ENCODE measurements at places on chromosomes 2 and 18. TPM values are rescaled to one million over a fixed set of nuclear protein-coding genes. Genes with fewer than 3 reads are reported as not detected.

Gene ACP1
- total RNA-seq, result 89.2 TPM

DNA sequence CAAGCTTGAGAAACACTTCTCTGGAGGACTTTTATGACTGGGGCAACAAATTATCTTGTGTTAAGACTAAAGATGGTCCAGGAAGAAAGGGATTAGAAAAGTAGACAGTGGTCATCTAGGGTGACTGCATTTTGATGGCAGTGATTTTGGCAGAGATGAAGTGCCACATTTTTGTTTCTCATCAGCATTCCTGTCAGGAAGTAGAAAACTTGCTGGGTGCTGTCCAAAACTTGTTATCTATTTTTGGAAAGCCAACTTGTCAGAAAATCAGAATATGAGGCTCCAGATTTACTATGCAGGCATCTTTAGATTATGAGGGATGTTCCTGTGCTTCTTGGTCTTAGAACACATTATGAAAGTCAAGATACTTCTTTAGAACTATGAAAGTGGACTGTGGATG, 29.0 kb upstream of the CALCRL start:
- no peak for DNase-seq

Gene MEP1B
- not detected for total RNA-seq

DNA sequence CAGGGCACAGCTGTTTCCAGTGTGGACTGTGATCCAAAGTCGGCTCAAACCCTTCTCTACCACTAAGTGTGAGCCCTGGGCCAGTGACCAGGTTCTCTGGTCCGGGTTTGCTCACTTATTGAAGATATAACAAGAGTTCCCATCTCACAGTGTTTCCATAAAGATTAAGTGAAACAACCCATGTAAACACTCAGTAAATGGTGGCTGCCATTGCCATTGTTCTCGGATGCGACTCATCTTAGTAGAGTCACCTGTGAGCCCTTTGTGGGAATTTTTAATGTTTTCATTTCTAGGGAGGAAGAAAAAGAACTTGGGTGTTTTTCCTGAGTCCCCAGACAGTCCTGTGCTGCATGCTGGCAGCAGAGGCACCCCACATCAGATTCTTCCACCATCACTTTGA, 53.4 kb downstream of the TPGS2 start:
- DNase-seq, result no peak

Gene AMER3
- not detected for total RNA-seq

DNA sequence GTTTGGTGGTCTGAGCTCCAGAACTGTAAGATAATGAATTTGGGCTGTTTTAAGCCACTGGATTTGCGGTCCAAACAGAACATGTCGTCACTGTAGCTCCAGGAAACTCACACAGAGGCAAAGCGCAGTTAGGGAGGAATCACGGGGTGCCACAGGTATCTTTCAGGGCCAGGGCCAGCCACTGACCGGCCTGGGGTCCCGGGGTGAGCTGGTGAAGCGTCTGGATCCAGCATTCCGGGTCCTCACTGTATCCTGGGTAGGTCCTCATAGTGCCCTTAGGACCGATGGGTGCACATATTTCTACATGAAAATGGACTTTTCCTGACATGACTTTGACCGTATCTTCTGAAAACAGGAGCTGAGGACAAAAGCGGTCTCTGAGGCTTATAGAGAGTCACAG, 196.0 kb upstream of the HDAC4 start:
- no peak for DNase-seq

- no peak for DNase-seq
Measured at GRCh38 chr2:241982706-241983570, 113.4 kb downstream of the RTP5 start.

Gene KDM3A
- total RNA-seq, result 18.7 TPM

DNA sequence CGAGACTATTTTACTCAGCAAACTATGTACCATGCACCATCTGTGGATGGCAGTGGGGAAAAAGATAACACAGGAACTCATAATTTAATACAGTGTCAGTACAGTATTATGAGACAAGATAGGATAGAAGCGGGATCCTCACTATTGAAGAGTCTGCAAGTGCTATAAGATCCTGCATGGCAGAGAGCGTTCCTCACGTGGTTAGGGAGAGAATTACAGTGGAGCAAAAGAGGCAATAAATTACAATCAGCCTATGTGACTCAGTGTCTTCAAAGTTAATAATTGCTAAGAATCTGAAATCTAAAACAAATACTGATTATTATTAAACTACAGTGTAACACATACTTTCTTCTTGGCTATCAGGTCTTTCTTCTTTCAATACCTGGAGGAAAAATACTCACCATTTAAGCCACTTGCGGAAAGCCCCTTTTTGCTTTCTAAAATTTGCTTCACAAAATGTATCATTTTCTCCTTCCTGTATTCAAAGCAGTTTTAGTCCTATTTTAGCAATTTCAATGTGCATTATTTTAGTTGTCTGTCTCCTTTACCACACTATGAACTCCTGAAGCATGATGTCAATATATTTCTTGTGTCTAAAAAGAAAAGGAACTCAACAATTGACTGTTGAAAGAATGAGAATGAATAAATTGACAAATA, 342.9 kb downstream of the SPAG16 start:
- DNase-seq, result no peak

- no peak for DNase-seq
Measured at GRCh38 chr18:703213-703967, 9.0 kb downstream of the ENOSF1 start.

- no peak for DNase-seq
Measured at GRCh38 chr2:193869564-193869963, 1674.8 kb upstream of the TMEFF2 start.

Gene LTBP1
- total RNA-seq, result 41.9 TPM

Gene PER2
- 2.4 TPM for total RNA-seq

Gene INHBB
- 0.25 TPM for total RNA-seq

DNA sequence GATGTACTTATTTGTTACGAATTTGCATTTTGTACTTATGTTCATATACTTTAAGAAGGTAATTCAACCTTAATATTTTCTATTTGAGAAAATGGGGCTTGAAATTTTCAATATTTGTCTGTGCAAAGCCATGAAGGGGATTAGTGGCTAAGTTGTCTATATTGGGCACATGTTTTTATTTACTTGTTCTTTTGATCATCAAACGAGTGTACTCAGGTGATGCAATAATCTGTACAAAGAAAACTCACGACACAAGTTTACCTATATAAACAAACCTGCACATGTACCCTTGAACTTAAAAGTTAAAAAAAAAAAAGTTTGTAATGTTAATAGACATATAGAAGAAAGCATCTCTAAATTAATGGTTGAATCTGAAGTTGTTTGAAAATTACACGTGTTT, 658.9 kb upstream of the SYT4 start:
- no peak for DNase-seq

Gene AGXT
- total RNA-seq, result not detected

Gene AKAIN1
- not detected for total RNA-seq

Gene LRATD1
- 0.04 TPM for total RNA-seq

DNA sequence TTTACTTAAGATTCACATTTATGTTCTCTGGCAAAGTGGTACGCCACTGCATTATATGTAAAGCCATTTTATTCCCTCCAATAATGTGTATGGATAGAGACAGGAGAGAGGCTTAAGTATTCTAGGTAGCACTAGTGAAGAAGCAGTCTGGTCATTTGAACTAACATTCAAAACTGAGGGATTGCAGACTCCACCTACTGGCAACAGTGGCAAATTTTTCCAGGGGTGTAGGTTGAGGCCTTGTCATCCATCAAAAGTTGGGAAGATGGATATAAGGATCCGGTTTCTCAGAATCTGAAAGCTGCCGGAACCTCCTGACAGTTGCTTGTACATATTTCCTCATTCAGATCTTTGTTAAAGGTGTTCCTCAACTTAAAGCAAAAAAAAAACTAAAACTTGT, 465.5 kb upstream of the FSHR start:
- DNase-seq, result no peak

Gene SLC4A3
- 0.13 TPM for total RNA-seq
